ENCODE measurements at places on chromosomes 13 and 19.

- no peak for DNase-seq
Observed at GRCh38 chr13:55664178-55664577, 1476.5 kb upstream of the PRR20A start.

DNA sequence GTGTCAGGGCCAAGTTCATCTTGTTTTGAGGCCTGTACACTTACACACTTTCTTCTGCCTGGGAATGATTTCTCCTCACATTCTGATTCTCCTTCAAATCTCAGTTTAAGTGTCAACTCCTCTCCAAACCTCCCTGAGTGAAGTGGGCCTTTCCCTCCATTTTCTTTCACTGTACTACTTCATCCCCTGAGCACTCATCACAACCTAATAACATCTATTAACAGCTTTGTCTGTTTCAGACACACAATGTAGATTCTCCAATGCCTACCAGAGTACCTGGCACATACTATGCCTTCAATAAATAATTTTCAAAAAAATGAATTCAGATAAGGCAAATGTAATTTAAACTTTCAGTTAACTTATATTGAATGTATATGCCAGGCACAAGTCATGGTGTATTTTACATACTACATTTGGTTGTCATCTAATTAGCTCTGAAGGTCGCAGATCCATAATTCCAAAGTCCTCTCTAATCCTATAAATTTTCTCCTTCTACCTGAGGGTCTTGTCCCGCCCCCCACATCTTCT lies 357 bp upstream of the COG6 start:
- DNase-seq = no peak

- DNase-seq = peak; percentile 79
Observed at GRCh38 chr13:94170145-94170571, 309.3 kb downstream of the DCT start.

DNA sequence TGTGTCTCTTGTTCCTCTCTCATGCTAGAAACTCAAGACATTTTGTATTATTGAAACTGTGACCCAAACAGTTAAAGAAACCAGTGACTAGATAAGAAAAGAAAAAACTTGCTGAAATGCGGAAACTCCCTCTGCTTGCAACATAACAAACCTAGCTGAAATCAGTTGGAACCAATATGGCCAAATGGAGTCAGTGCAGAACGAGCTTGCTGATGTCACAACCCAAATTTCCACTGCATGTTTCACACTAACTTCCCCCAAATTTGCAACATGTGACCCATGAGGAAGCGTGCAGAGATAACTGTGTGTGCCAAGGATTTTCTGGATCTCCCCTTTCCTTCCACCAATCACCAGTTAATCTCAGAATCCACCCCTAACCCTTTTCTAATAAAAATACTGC lies 208.0 kb downstream of the DLEU7 start:
- DNase-seq = peak; percentile 30

DNA sequence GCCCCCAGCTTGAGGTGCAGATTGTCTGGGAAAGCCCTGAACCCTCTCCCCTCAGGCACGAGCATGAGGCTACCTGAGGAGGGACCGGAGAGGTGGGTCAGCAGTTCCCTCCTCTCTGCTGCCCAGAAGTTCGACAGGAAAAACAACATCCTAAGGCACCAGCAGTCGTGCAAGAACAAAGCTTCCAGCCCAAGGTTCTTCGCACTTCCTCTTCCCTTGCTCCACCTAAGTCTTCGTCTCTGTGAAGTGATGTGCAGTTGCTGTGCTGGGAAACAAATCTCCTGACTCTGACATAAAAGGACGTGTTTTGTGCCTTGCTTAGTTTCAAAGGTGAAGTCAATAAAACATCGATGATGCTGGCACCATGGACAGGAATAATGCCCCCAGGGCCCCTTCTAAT lies 173.3 kb downstream of the USP12 start:
- DNase-seq = no peak

DNA sequence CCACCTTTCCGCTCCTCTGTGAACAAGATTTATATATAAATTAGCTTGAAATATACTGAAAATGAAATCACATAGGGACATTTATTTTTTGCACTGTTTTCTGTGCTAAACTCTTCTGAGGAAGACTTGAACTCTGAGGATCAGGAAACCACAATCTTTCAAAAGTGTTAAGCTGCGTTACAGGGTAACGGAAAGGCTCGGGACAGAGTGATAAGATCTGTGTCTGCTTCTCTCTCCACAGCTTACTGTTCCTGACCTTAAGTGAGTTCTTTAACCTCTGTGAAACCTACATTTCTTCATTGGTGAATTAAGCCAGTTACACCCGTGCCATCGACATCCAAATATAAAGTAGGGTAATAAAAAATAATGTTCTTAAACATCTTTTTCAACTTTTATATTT lies 38.9 kb downstream of the DACH1 start:
- DNase-seq = no peak

DNA sequence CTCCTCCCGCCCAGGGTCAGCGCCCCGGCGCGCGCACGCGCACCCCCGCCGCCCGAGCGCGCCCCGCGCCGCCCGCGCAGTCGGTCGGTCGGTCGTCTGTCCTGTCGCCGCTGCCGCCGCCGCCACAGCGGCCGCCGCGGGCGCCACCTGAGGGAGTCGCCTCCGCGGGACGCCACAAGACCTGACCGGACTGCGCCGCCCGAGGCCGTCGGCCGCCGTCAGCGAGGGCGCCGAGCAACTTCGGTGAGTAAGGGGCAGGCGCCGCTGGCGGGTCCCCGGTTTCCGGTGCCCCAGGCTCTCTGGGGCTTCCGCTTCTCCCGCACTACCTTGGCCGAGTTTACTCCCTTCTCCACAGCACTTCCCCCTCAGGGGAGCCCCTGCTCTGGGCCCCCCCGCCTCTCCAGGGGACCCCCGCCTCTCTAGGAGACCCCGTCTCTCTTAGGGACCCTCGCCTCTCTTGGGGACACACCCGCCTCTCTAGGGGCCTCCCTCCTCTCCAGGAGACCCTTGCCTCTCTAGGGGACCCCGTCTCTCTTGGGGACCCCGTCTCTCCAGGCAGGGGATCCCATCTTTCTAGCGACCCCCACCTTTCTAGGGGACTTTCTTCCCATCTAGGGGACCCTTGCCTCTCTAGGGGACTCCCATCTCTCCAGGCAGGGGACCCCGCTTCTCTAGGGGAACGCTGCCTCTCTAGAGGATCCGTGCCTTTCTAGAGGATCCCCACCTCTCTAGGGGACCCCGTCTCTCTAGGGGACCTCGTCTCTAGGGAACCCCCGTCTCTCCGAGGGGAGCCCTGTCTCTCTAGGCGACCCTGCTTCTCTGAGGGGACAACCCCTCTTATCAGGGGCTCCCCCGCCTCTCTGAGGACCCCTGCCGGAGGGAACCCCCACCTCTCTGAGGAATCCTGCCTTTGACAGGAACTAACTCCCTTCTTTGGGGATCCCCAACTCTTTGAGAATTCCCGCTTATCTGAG lies 19.3 kb upstream of the GATAD2A start:
- DNase-seq = no peak

GRCh38 chr13:50905256-50905655 lies 4.3 kb upstream of the RNASEH2B start:
- DNase-seq = no peak

GRCh38 chr13:21672796-21673538 lies 2.1 kb downstream of the FGF9 start:
- no peak for DNase-seq

DNA sequence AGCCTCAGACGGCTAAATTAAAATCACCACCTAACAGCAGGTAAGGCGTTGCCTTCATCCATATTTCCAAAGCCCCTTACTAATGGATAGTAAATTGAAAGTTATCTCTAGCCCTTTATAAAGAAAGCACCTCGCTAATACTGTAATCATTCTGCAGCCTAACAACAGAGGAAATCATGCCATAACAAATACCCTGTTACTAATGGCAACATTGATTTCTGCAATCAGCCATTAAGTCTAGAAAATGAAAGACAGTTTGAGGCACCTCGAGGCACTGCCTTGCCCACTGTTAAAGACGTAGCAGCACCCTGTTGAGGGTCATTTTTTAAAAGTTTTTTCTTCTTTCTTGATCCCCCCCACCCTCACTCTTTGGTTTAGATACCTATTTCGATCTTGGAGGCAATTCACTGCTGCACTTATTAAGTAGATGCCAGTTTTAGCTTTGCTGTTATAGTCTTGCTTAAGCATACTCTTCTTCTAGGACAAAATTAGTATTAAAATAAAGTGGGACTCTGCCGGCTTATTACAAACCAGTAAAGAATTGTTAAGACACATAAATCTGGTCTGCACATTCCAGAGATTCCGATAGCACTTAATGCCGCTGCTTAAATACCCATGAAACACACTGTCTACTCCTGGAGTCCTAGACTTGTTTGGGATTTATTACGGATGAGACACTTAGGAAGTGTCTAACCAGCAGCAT lies 74.8 kb downstream of the ZNF536 start:
- no peak for DNase-seq

- no peak for DNase-seq
Observed at GRCh38 chr19:8257052-8257443, 47.9 kb downstream of the CERS4 start.

- DNase-seq = peak; percentile 79
Observed at GRCh38 chr19:10001899-10002298, 8.4 kb downstream of the COL5A3 start.

DNA sequence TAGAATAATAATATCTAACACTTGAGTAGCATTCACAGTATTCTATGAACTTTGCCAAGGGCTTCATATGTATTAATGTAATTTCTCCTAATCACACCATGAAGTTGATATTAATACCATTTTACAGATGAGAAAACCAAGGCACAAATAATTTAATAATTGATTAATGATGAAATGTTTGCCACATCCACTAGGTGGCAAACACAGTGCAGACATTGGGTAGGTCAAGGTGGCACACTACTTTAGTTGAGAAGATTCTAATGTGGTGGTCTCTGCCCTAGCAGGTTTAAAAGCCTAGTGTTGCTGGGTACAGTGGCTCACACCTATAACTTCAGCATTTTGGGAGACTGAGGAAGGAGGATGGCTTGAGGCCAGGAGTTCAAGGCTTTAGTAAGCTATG lies 412.4 kb downstream of the SUCLA2 start:
- no peak for DNase-seq

DNA sequence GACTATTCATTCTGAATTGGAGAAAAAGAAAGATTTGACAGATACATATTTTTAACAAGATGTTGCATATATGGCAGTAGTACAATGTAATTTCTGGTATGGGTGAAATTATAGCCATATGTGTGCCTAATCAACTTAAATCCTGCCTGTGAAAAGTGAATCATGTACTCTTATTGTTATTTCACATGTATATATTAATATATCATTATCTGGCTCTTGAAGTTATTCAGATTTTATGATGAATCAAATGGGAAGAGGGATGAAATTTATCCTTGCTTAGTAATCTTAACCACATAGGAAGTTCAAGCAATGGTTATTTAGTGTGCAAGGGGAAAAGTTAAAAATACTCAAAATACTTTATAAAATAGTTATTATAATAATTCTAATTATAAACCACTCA lies 80.5 kb downstream of the GPC6 start:
- DNase-seq = no peak

DNA sequence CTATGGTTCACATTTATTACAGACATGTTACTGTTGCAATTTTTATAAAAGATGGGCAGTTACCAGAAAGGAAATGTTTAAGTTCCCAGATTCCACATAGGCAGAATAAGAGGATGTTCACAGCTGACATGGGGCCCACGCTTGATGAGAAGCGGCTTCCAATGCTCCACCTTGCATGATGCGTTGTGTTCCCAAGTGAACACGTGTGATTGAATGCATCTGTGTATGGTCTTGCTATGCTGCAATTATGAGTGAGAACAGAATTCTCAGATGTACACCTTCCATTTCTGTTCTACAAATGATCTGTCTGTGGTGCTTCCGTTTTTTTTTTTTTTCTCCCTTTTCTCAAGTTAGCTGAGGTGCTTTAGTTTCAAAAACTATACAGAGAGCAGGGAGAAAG lies 15.5 kb downstream of the UPF3A start:
- DNase-seq = no peak

DNA sequence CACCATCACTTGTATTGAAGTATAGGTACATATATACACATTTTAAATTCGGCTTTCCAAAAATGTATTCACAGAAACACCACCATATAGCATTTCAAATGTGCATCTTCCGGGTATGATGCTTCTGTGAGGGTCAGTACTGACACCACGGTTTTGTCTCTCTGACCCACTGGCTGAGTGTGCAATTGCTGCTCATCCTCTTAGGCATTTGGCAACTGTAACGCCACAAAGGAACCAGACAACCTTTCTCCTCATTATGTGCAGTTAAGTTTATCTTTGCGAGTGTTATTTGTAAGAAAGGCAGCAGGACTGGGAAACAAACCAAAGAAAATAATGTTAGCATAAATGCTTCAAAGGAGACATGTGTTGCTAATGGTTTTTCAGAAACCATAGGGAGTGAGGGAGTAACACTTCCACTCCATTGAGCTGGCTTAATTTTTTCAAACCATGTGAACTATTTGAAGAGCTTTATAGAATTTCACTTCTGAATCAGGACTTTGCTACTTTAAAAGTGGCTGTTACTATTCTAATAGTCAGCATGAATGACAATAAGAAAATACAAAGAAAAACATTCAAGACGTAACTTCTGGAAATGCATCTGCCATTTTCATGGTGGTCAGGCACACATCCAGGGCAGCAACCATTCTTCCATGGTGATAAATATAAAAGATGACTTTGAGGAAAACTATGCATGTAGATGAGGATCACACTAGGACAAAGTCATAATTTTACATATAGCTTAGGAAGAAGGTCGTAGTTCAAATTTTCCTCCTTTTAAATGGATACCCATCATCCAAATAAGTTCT lies 423.3 kb downstream of the MZT1 start:
- no peak for DNase-seq

- no peak for DNase-seq
Observed at GRCh38 chr13:99296398-99296797, 10.8 kb downstream of the GPR183 start.

DNA sequence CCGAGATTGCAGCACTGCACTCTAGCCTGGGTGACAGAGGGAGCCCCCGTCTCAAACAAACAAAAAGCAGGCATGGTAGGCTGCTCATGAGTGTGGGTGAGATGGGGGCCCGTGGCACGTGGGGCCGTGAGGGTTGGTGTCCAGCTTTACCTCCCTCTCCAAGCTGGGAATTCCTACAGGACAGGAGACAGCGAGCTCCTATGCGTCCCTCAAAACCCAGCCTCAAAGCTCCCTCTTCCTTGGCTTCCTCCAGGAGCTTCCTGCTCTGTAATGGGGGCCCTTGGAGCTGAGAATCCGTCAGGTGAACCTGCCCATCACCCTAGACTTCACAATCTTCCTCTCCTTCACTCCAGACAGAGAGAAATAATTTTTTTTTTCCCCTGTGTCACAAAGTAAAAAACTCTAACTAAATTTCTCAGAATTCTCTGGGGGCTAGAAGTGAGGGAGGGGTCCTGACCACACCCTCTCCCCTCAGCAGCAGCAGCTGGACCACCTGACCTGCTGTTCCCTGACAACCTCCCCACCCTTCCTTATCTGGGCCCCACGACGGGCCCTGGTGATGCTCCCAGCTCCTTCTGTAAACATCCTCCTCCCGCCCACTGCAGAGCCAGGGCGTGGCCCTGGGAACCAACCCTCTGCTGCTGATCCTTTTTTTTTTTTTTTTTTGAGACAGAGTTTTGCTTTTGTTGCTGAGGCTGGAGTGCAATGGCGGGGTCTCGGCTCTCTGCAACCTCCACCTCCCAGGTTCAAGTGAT lies 22.1 kb upstream of the WDR18 start:
- DNase-seq = peak; percentile 55

GRCh38 chr13:98253526-98253925 lies 76.5 kb upstream of the RNF113B start:
- no peak for DNase-seq

- no peak for DNase-seq
Observed at GRCh38 chr13:73465617-73465971, 406.8 kb downstream of the KLF5 start.

Measured in right cardiac atrium (tissue), 5 donors.